Suppressor macrophage treated with lipopolysaccharide for 4 hours (primary cell): ENCODE measurements at places on chromosomes 7 and 10.
A peak's percentile ranks its signal among the peaks of the same experiment; 100 is the strongest.

- no peak for DNase-seq
Observed at GRCh38 chr7:54543051-54543488, 895 bp downstream of the VSTM2A start.

DNA sequence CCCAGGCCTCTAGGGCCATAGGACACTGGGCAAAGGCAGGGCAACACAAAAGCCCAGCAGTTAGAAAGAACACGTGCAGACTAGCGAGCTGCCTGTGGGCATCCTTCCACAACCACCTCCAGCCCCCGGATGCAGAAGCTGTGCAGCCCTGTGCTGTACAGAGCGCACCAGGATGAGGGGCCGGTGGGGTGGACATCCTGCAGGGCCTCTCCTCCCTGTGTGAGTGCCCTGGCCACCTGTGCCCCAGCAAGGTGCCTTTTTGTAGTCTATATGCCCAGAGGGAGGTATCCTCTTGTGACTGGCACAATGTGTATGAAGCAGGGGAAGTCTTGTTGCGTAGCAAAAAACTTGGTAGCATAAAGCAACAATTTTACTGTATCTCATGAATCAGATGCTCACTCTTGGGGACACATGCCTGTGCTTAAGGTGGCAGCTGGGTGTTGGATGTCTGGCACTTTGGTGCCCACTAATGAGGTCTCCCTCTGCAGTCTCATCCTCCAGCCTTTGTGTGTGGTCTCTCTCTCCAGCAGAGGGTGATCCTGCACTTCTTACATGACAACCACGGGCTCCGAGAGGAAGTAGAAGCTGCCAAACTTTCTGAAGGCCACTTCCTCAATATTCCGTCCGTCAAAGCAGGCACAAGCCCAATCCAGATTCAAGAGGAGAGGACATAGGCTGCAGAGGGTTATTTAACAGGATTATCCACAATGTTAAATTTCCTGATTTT, 8.7 kb downstream of the NCAPG2 start:
- peak; percentile 92 for DNase-seq

DNA sequence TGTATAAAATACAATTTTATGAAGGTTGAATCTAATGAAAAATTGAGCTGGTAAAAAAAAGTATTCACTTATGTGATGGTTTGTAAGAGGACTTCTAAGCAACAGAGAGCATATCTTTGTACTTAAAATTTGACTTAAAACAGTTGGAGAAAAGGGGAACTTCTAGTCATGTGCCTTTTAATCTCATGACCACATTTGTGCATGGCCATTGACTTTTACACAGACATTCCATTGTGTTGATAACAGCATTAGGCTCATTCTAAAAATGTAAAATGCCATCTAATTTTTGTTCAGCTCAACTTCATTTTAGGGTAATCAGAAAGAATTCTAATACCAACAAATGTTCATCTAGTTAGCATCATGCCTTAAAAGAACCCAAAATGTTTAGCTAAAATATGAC, 119.9 kb downstream of the HPSE2 start:
- DNase-seq, result no peak

GRCh38 chr10:69644658-69645295, 14.7 kb downstream of the FAM241B start:
- peak; percentile 61 for DNase-seq

GRCh38 chr7:92336662-92337340, 91.0 kb downstream of the ANKIB1 start:
- DNase-seq, result no peak

DNA sequence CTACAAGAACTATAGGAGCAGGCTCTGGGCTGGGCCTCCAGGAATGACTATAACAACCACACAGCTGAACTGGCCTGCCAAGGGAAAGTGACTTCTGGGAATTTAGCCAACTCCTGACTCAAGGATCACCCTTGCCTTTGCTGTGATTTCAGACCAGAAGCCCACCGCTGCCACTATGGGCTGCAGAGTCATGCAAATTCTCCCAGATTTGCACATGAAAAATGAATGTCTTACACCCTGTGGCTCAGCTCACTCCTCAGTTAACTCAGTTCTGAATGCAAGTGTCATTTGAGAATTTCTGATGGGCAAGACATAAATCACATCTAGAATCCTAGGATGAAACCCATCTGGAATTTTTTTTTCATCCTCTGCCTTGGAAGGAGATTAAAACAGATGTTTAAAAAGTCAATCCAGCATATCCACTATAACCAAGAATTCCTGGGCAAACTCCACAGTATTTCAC, 186.5 kb upstream of the BET1 start:
- no peak for DNase-seq

GRCh38 chr7:68733219-68734153, 864.8 kb upstream of the AUTS2 start:
- DNase-seq, result no peak

DNA sequence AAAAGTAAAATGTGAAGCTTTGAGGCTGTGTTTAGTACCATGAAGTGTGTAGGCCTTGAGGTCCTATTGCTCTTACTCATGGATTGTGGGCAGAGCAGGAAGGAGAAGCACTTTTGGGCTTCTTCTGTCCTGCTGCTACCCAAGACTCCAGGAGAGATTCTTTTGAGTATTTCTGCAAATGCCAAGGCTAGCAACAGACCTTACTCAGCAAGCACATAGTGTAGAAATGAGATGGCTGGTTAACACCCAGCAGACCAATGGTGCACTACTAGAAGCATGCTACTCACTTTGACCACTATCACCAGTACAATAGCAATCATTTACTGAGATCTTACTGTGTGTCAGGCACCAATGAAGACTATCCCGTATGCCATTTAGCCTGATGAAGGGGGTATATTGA, 3.2 kb downstream of the PLPP4 start:
- no peak for DNase-seq
